Coronary artery (tissue), 2 donors: ENCODE measurements at places on chromosomes 1 and 21.

DNA sequence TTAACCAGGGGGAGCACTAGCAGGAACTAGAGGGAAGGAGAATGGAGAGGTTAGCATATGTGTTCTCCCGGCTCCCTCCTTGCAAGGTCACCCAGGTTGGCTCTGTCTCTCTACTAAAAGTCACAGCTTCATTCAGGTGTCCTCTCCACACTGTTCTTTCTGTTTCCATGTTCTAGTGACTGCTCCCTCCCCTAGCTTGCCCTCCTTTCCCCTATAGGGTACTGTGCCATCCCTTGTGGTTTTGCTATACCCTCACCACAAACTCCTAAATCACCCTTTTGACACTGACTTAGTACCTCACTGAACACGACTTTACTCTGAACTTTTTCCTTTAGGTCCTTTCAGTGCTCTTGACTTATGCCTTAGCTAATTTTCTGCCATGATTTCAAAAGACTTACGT lies 389.3 kb downstream of the ST6GALNAC3 start:
- no peak for DNase-seq

- no peak for DNase-seq
These were observed 991 bp downstream of the ANKRD35 start for GRCh38 chr1:145884675-145885074.

GRCh38 chr1:200243042-200243437 lies 166.8 kb downstream of the ZNF281 start:
- DNase-seq: no peak

- DNase-seq: peak; percentile 94
These were observed at the start of gene COX20 for GRCh38 chr1:244835276-244836134. Gene COX20, plus strand, starts transcription at chr1:244835658. Its CDS starts 57 bp downstream, at chr1:244835715.

GRCh38 chr1:2457444-2457843 lies 18.6 kb upstream of the PLCH2 start:
- DNase-seq: no peak

DNA sequence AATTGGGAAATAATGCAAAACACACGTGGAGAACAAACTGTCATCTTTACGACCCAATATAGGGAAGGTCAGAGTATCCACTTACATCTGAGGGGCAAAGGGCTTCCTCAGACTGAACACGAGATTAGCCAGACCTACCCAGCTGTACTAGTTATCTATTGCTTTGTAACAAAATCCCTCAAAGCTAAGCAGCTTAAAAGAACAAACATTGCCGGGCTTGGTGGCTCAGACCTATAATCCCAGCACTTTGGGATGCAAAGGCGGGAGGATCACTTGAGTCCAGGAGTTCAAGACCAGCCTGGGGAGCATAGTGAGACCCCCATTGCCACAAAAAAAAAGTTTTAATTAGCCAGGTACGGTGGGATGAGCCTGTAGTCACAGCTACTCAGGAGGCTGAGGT lies 262.8 kb downstream of the LTN1 start:
- no peak for DNase-seq

DNA sequence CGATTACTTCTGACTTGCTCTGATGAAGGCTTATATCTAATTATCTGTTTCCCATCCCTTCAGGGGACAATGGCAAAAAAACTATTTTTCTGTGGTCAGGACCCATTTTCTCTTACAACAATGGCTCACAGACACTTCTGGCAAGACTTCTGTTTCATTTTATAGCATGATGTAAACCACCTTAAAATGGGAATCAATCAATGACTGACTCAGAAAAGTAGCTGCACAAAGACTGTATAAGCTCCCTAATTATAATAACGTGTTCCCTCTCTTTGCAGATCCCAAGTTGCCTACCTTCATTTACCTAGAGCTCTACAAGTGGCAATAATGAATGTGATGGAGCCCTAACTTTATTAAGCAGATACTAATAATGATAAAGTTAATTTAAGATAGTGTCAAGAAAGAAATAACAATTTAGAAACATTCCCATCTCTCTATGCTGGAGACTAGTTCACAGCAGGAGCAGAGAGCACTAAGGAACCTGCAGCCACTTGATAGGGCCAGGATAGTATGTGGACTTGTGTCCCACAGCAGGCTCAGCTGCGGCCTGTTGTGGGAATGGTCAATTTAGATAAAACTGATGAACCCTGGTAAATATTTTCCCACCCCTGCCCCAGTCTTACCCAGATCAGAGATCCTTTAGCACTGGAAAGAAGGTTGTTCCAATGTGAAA lies 538 bp downstream of the GBP2 start:
- DNase-seq: no peak

DNA sequence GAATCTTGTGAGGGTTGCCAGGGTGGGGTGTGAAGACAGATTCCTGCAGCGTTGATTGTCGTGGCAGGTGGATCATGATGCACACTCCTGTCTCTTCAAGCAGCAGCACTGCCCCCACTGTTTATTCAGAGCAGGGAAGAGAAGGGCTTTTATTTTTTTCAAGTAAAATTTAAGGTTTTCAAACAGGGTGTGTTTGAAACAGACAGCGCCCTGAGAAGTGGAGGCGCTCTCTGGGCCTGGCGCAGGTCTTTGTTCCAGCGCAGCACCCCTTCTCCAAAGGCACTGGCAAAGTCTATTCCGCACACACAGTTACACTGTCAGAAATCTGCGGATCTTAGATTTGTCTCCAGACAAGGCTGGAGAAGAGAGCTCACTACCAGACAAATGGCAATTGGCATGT lies 7.0 kb downstream of the C1orf53 start:
- no peak for DNase-seq

GRCh38 chr1:247576514-247576913 lies 11.6 kb upstream of the OR2G2 start:
- DNase-seq: no peak

GRCh38 chr1:208433971-208434370 lies 189.8 kb upstream of the PLXNA2 start:
- no peak for DNase-seq

DNA sequence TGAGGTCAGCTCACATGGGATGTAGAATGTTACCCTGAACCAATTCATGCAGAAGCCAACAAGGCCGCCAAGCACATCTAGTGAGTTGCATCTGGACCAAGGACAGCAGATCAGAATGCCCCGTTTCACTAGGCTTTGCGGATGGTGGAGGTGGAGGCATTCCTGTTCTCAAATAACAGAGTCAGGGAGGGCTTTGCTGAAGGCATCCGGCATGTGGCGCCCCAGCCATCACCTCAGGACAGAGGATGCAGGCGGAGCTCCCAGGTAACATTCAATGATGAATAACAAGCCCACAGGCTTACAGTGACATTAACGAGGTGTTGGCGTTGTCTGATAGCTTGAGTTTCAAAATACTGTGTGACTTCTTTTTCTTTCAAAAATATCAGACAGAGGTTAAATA lies 476.2 kb downstream of the CAMTA1 start:
- DNase-seq: no peak
